GM04504 (cell line): ENCODE measurements at places on chromosomes 7 and 10.

DNA sequence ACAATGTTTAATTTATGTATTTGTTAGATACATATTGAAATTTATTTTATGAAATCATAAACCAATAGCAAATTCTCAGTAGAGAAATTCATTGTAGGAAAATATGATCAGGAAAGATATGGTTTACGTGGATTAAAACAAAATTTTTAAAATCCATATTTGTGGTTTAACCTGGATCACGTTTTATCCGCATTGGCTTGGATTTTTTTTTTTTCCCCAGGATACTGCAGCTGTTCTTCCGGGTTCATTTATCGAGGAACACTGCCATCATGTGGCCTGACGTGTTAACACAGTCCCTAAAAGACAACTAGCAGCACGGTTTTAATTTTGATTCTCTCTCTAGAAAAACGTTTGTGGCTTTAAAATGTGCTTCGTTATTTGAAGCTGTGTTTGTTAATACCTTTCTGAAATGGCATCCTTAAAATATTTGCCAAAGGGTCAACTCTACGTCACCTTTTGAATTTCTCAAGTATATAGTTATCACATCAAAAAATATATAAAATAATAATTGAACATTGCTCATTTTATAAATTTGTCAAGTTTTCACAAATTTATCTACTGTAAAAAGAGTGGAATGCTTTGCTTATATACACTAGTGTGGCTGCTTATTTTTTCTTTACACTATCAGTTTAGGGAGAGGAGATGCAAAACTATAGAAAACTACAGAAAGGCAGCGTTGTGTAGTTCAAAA, 8.7 kb upstream of the ASB4 start:
- peak; percentile 22 for DNase-seq

DNA sequence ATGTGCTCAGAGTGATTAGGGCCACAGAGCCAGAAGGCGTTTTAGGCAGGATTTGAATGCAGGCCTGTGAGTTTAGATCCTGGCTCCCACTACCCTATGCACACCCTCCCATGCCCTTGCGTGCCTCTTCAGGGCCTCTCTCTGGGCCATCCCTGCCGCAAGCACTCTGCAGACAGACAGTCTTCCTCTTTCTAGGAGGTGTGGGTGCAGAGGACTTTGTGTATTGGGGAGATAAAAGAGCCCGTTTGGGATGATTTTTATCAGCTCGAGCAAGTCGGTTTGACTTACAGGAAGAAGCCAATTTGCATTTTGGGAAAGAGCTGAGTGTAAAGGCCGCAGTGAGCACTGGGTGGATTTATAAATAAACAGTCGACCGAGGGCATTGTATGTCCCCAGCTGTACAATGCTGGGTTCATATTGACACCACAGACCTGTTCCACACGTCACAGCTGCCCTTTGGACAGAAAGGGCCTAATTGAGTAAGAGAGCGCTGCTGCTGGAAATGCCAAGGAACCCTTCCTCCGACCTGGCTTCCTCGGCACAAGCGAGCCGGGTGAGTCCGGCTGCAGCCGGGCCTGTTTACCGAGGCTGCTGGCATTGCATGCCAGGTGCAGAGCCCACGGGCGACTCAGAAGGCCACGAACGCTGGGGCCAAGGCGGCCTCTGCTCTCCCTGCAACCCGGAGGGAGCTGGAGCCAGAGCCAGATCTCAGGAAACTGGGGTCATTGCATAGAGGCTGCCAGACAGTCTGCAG, 25.1 kb downstream of the ZMIZ1 start:
- no peak for DNase-seq

- no peak for DNase-seq
These were observed 73.3 kb upstream of the PRKG1 start for GRCh38 chr10:51000976-51001375.

DNA sequence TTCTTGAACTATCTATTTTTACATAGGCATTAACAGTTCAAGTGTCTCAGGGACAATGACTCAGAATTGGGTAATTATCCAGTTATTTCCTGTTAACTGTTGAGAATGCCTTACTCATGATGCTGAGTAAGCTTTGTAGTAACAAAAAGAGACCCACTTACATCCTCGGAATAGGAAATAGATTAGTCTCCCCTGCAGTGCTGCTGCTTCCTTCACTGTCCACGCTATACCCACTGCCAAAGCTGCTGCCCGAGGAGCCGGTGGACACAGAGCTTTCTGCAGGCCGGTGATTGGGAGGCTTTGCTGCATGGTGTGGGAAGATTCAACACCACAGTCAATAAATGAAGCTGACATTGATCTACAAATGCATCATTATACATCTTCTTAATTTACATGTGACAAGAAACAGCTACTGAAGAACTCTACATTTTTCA, 357.1 kb downstream of the PCLO start:
- peak; percentile 60 for DNase-seq

- no peak for DNase-seq
These were observed 12.3 kb downstream of the RPA3 start for GRCh38 chr7:7706101-7706511.

DNA sequence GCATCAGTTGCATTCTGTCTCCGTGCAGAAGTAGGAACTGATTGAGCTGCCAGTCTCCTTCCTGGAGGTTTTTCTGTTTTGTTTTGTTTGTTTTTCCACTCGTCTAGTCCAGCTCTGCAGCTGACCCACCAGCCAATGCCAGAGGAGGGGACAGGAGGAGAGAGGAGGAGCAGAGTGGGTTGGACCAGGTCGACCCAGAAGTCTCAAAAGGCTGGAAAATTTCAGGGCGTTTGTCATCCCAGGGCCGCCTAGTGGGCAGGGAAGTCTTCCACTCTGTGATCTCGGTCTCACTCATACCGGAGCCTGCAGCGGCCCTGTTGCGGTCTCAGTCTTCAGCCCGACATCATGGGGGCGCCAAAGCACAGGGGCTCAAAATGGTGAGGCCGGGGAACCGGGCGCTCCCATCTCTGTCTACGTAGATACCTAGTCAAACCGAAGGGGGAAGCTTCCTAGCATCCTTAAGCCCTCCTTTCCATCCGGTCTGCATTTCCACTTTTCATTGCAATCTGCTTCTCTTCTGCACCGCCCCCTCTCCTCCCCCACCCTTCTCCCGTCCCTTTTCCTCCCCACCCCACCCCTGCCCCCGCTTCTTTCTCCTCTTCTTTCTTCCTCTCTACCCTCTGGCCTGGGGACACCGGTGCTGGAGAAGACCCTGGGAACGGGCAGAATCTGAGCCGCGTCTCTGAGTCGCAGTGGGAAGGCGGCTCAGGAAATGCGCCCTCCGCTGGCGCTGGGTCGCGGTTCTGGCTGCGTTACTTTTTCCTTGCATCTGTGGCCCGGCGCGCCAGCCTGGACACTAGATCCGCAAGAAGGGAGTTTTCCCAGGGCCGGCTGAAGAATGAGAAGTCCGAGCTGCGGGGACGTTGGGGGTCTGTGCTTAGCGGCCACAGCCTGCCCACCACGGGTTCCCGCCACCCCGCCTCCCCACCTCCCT, 16.2 kb upstream of the PAX2 start:
- no peak for DNase-seq

GRCh38 chr10:79181698-79182521, 113.1 kb downstream of the ZMIZ1 start:
- no peak for DNase-seq

DNA sequence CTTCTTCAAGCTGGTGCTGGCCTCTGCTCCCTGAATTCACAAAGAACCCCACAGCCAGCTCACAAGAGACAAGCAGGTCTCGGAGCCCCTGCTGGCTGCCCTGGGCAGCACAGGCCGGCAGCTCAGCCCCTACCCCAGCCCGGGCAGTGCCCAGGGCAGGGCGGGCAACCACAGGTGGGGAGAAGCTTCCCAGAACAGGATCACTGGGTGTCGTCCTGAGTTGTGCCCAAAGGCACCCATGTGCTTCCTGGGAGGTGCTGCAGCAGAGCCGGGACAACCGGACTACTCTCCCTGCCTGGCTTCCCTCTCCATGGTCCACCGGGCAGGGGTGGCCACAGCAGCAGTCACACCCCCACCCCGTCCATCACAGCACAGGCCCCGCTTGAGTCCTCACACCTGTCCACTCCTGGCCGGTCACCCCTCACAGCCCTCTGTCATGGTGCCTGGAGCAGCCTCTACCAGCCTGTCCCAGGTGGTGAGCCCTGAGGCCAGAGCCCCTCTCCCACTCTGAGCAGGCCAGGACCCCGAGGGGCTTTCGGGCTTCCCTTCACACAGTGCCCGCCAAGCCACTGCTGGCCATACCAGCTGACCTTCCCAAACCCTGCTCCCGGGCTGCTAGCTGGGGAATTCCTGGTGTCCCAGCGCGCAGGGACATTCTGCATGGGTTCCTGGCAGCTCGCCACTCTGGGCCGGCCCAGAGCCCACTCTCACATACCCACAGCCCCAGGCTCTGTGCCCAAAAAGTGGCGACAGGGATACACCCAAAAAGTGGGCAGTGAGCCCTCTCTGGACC, 3.1 kb downstream of the RASGEF1A start:
- no peak for DNase-seq

DNA sequence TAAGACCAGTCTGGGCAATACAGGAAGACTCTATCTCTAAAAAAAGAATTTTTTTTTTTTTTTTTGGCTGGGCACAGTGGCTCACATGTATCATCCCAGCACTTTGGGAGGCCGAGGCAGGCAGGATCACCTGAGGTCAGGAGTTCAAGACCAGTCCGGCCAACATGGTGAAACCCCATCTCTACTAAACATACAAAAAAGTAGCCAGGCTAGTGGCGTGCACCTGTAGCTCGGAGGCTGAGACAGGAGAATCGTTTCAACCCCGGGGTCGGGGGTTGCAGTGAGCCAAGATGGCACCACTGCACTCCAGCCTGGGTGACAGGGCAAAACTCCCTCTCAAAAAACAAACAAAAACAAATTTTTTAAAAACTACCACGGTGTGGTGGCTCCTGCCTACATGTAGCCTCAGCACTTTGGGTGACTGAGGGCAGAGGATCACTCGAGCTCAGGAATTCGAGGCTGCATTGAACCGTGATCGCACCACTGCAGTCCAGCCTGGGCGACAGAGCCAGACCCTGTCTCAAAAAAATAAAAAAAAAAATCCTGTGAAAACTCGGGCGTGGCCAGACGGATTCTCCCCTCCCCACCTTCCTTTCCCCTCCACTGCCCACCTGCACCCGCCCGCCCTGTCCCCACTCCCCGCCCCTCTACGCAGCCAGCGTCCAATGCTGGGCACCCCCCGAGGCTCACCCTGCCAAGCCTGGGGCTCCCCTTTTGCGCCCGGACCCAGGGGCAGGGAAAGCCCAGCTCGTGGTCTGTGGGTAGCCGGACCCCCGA, 745 bp upstream of the ORAI2 start:
- DNase-seq, result no peak

- no peak for DNase-seq
These were observed 218.8 kb upstream of the TMEM229A start for GRCh38 chr7:124251636-124252035.

DNA sequence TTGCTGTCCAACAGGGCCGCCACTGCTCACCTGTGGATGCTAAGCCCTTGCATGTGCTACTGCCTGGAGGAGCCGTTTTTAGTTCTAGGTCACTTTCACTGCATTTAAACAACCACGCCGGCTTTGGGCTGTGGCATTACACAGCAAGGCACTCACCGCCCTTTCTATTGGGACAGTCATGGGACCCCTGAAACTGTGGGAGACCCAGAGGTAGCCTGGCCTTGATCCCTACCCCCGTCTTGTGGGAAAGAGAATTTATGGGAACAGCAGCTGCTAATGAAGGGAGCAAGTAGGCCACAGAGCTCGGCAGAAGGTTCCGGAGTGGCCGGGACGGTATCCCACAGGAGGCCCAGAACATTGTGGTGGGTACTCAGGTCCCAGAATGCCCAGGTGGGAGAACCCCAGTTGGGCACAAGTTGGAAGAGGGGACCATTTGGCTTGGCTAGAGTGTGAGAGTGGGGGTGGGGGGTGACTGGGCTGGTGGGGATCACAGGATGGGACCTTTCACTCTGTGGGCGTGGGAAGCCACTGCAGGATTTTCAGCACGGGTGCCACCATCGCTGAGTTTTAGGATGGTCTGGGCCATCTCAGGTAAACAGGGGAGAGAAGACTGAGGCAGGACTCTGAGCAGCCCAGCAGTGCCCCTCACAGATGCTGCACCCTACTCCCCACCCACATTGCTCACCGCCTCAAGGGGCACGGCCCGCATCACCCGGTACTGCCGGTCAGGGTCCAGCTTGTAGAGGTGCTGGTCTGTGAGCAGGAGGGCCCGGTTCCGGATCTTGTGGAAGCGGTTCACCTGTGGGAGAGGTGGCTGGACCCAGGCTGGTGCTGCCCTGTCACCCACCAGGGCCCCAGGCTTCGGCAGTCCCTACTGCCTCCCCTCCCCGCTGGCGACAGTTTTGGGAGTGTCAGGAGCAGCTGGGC, 15.2 kb downstream of the MYO1G start:
- no peak for DNase-seq

- DNase-seq, result peak; percentile 26
These were observed 444.3 kb downstream of the AUTS2 start for GRCh38 chr7:70042533-70042932.

- DNase-seq, result no peak
These were observed 115.2 kb downstream of the ZFAND4 start for GRCh38 chr10:45557275-45557905.

DNA sequence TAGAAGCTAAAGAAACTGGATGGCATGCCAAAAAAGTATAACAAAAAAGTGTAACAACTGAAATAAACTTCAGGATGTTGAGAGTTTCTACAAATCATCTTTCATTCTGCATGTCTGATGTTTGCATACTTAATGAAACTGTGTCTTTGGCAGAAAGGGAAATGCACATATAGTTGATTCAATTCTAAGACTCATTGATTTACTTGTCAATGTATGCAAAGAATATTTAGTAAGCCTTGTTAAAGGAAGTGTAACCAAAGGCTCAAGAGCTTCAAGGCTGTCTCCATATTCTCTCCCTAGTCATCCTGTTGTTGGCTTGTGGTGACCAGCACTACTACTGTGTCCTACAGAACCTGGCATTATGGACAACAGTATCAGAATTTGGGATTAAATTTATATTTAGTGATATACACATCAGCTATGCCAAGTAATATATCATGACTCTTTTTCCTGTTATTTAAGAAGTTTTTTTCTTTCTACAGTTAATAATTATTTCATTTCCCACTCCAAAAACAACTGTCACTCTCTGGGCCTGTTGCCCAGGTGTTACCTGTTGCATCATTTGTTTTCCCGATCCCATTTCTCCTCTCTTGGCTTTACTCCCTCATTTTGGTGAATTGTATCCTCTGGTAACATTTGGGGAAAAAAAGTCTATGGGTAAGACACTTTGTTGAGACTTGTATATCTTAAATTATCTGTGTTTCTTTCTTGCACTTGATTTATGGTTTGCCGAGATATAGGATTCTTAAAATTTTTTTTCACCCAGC, 226.6 kb upstream of the BMPER start:
- no peak for DNase-seq
